ENCODE measurements at places on chromosomes 16 and 17.

GRCh38 chr17:2975469-2975958 lies 87.9 kb downstream of the OR1D5 start:
- DNase-seq = no peak

DNA sequence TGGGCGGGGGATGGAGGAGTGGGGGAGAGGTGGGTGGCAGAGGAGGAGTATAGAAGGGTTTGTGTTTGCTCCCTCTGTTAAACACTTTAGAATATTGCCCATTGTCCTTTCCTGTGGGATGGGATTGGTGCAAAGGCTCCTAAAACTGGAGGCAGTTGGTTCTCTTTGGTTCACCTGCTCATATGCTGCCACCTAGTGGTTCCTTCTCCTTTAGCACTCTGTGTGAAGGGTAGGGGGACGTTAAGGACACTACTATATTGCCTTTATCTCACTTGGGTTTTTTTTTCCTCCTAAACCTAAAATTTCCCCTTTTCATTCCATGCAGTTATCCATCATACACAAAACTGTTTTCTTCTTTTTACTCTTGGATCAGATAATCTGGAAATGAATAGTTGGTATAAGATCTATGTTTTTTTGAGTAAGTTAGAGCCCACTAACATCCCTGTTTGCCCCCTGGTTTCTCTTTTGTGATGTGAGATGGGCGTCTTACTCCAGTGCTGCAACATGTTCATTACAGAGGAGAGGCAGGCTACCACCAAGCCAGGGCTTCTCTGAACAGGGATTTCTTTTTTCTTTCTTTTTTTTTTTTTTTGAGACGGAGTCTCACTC lies 23.8 kb downstream of the SNX11 start:
- DNase-seq = no peak

GRCh38 chr16:24729951-24730815 lies 732 bp downstream of the TNRC6A start:
- DNase-seq = peak; percentile 11

GRCh38 chr17:36632916-36633771 lies 31.8 kb downstream of the MRM1 start:
- no peak for DNase-seq

DNA sequence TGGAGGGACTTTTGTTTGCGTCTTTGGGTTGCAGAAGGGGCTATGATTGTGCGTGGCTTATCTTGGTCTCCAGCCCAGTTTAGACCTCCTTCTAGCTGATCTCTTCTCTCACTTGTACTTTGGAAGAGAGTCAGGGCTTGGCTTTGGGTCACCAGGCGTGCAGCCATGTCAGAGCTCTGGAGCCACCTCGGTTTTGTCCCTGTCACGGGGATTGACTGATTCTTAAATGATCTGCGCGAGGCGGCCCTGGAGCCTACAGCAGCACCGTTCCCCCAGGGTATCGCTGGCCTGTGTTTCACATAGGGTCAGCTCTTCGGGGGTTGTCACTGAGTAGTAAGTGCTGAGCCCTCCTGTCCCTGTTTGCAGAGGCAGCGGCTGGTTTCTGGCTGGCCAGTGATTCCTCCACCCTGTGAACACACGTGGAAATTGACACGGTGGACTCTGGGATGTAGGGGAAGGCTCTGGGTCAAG lies 209.8 kb upstream of the CHMP6 start:
- DNase-seq = no peak

DNA sequence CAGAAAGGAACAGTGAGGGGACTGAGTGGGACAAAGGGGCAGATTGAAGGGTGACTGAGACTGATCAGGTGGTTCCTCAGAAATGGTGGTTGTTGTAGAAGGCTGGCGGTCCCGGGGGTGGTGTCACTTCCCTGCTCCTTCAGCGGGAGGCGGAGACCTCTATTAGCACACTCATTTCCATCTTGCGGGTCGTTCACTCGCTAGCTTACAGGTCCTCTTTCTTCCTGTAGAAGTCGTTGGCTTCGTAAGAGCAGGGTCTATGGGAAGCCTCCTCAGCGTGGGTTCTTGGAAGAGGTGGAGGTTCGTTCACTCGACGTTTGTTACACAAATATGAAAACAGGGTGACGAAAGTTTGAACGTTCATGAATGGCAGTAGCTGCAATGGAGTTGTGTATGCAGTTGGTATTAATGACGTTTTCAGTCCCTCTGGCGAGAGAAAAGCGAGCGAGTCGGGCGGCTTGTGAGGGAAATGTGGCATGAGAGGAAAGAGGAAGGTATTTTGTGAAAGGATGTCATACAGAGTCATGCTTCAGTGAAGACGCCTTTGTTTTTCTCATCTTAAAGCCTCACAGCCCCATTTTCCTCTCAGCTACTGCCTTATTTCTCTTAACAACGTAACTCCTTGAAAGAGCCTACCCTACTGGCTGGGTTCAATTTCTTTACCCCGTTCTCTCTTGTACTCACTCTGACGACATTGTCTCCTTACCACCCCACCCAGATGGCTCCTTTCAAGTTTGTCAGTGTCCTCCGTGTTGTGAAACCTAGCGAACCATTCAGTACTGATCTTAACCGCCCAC lies 667 bp downstream of the EFCAB13 start:
- peak; percentile 31 for DNase-seq

- DNase-seq = no peak
Observed at GRCh38 chr16:57866529-57866918, 64.2 kb upstream of the KIFC3 start.

- DNase-seq = no peak
Observed at GRCh38 chr16:50531359-50531758, 16.8 kb upstream of the NKD1 start.

DNA sequence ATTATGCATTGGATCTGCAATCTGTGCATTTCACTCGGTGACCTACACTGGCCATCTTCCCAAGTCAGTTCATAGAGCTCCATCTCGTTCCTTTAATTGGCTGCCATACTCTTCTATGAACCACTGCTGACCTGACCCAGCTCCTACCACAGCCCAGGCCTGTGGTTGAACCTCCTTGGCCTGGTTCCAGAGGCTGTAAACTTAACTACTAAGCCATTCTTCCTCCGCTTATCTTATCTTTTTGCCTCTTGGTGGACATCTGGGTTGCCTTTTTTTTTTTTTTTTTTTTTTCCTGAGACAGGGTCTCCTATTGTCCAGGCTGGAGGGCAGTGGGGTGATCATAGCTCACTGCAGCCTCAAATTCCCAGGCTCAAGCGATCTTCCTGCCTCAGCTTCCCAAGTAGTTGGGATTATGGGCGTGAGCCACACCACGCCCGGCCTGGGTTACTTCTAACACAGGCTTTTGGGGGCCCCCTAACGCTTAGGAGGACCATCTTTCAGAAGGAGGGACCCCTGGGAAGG lies 18.3 kb downstream of the COQ7 start:
- DNase-seq = no peak

DNA sequence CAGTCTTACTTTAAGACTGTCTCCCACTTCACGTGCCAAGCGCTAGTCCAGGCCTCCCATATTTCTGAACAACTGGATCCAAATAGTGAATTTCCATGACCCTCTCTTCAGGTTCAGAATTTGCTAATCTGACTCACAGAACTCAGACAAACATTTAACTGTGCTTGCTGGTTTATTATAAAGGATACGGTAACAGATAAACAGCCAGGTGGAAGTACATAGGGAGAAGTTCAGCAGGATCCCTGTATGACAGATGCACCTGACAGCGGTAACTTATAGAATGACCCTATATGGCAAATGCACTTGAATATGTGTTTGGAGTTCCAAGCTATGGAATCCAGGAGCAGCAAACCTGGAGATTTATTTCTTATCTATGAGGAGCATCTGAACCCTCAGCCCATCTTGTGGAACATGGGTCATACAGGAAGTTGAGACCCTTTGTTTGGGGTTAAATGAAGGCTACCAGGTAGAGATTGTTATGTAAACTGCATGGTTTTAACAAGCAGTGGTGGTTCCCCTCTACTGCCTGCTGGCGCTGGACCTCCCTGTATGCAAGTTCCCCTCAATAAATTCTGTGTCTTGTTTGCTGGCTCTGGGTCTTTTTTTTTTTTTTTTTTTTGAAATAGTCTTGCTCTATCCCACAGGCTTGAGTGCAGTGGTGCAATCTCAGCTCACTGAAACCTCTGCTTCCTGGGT lies 622.6 kb downstream of the KCNJ2 start:
- DNase-seq = no peak

DNA sequence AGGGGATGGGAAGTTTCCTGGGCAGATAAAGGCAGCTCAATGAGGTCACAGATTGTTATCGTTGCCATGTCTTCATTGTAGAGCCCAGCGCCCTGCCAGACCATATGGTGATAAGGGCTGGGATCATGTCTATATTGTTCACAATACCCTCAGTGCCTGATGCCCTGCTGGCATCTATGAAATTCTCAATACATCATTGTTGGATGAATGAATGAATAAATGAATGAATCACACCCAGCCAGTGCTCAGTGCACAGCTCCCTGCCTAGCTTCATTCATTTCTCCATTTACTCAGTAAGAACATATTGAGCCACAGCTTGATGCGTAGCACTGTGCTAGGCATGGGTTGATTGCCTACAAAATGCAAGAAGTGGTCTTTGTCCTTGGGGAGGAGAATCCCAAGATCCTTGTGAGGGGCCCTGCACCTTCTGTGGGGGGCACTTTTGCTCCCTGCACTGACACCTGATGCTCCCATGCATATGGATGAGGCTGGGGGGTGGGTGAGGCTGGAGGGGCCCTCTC lies 29.7 kb downstream of the MRC2 start:
- no peak for DNase-seq

GRCh38 chr16:733382-734207 lies 6.7 kb downstream of the HAGHL start:
- DNase-seq = no peak

DNA sequence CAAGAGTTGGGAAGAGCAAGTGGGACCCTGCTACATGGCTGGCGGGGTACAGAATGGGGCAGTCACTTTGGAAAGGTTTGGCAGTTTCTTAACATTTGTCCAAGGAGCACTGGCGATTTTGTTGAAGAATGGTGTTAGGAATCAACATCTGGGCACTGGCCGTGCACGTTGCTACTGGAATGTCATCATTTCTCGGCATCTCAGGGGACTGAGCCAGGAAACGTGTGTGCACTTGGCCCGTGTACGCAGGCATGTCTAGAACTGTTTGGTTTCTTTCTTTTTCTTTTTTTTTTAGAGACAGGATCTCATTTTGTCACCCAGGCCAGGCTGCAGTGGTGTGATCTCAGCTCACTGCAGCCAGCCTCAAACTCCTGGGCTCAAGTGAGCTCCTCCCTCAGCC lies 17.3 kb upstream of the FOXK2 start:
- DNase-seq = no peak

DNA sequence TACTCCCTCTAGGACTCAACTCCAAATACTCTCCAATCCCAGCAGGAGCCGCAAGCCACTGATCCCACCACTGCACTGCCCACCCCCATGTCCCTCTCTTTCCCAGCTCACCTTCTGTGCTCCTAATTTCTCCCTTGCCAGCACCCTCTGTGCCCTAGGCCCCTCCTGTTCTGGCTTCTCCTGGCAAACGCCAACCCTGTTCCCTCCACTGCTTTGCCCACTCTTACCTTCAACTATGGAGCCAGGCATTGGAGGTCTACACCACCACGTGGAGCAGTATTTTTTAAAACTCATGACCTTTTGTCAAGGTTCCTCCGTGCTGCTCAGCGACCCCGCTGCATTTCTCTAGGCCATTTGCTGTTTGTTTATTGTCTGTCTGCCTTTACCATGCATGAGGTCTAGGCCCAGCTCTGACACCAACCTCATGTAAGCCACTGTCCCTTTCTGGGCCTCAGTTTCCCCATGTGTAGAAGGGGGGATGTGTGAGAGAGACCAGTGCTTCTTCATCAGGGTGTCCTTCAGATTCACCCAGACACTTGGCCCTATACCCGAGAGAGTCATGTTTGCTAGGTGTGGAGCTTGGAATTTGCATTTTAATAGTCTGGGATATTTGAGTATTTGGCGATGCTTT lies 4.6 kb downstream of the CCDC102A start:
- no peak for DNase-seq

GRCh38 chr16:56898847-56899246 lies 33.1 kb upstream of the HERPUD1 start:
- no peak for DNase-seq

DNA sequence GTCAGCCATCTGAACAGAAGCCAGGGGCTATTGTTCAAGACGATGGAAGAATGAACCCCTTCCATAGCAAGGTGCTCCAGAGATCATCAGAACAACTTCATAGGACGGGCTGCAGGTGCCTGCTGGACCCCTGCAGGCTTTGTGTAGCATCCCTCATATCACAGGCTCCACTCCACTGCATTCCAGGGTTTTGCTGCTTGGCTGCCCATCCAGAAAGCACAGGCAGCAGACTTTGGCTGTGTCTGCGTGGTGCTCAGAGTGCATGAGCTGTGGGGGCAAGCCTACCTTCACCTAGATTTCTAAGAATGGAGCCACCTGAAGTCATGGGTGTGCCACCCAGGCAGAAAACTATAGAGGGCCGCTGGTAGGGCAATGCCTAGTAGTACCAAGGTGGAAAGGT lies 93.9 kb upstream of the NLRP1 start:
- no peak for DNase-seq

DNA sequence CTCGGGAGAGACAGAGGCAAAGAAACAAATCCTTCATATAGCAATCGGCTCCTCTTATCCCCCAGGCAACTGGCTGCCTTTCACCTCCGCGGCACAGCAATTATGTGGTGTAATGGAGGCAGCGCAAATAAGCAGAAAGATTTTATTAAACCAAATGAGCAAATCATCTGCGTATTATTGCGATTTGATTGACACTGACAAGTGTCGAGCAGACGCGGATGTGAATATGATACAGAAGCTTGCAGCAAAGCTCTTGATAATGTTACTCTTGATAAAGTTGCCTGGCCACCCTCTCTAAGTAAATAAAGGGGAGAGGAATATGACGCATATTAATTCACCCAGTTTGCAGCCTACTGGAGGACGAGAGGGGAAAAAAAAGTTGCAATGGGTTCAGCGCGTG lies 26.5 kb upstream of the AKTIP start:
- no peak for DNase-seq

DNA sequence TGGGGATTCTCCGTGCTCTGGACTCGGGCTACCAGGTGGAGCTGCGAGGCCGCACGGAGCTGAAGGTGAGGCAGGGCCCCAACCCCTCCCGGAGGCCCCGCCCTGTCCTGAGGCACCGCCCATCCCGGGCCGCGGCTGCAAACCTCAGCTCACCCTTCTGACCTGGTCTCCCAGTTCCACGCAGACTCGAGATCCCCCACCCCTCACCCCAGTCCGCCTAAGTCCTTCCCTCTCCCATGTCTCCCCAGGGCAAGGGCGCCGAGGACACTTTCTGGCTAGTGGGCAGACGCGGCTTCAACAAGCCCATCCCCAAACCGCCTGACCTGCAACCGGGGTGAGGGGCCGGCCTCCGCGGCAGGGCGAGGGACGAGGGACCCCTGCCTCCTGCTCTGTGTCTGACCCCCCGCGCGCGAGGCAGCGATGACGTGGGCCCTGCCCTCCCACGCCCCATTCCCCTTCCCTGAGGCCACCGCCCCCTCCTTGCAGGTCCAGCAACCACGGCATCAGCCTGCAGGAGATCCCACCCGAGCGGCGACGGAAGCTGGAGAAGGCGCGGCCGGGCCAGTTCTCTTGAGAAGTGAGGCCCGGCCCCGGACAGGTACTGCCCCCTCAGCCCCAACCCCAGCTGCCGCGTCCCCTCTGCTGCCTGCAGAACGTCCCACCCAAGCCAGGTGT lies 13.7 kb downstream of the GUCY2D start:
- DNase-seq = no peak

- no peak for DNase-seq
Observed at GRCh38 chr16:1182316-1182671, 29.4 kb downstream of the CACNA1H start.
